ENCODE measurements at places on chromosomes 7 and 10. TPM values are rescaled to one million over a fixed set of nuclear protein-coding genes. Genes with fewer than 3 reads are reported as not detected.

SMKR1 gene
- 1.6 TPM for total RNA-seq

FXYD4 gene
- not detected for total RNA-seq

HYAL4 gene
- not detected for total RNA-seq

HIBADH gene
- 13.3 TPM for total RNA-seq

CHAT gene
- not detected for total RNA-seq

EVX1 gene
- not detected for total RNA-seq

NUTM2E gene
- 0.18 TPM for total RNA-seq

MINDY4 gene
- total RNA-seq: 1.5 TPM

DUS4L gene
- 8.9 TPM for total RNA-seq

AKR1C3 gene
- total RNA-seq: 6.0 TPM
